Left ventricle myocardium inferior (tissue), 1 donor: ENCODE measurements at places on chromosomes 12 and 14.

DNA sequence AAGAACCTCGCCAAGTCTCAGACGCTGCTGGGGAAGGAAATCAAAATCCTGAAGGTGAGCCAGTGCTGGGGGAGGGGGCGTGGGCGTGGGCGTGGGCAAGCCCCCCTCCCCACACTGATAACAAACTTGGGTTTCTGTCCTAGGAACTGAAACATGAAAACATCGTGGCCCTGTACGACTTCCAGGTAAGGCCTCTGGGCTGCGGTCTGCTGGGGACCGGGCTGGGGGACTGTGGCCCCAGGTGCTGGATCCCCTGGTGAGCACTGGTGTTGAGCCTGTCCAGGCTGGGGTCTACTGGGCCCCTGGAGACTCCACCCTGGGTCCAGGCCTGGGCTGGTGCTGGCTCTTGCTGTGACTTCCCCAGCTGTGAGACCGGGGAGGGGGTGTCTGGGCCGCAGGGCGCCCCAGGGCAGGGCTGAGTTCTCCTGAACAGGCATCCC, 1.2 kb downstream of the ULK1 start:
- DNase-seq, result no peak

- DNase-seq, result no peak
Measured at GRCh38 chr12:75782069-75782581, 249.5 kb downstream of the PHLDA1 start.

DNA sequence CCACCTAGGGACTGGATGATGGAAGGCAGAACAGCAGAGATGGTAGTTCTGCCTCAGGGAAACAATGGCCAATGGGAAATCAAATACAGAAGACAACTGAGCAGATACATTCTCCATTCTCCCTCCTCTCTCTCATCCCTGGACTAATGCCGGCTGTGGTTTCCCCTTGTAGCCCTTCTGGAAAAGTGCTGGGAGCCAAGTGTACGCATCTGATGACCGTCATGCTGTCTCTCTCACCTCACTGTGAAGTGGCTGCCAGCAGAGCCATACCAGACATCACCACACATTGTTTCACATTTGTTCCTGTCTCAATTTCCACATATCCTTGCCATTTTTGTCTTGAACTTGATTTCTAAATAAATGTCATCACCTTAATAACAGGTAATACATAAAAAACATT, 3.1 kb downstream of the TAS2R46 start:
- DNase-seq, result peak; percentile 29

- no peak for DNase-seq
Measured at GRCh38 chr14:102258136-102258535, 46.8 kb downstream of the MOK start.

GRCh38 chr14:22748631-22749068, 17.8 kb upstream of the OXA1L start:
- DNase-seq, result no peak

- DNase-seq, result peak; percentile 48
Measured at GRCh38 chr12:4252601-4253000, 21.0 kb upstream of the CCND2 start.

GRCh38 chr12:47734725-47735480, 9.6 kb upstream of the ENDOU start:
- DNase-seq, result peak; percentile 61

GRCh38 chr12:24135158-24135850, 185.8 kb upstream of the SOX5 start:
- no peak for DNase-seq

GRCh38 chr14:103103461-103104388, 9.2 kb downstream of the EXOC3L4 start:
- DNase-seq, result peak; percentile 64

DNA sequence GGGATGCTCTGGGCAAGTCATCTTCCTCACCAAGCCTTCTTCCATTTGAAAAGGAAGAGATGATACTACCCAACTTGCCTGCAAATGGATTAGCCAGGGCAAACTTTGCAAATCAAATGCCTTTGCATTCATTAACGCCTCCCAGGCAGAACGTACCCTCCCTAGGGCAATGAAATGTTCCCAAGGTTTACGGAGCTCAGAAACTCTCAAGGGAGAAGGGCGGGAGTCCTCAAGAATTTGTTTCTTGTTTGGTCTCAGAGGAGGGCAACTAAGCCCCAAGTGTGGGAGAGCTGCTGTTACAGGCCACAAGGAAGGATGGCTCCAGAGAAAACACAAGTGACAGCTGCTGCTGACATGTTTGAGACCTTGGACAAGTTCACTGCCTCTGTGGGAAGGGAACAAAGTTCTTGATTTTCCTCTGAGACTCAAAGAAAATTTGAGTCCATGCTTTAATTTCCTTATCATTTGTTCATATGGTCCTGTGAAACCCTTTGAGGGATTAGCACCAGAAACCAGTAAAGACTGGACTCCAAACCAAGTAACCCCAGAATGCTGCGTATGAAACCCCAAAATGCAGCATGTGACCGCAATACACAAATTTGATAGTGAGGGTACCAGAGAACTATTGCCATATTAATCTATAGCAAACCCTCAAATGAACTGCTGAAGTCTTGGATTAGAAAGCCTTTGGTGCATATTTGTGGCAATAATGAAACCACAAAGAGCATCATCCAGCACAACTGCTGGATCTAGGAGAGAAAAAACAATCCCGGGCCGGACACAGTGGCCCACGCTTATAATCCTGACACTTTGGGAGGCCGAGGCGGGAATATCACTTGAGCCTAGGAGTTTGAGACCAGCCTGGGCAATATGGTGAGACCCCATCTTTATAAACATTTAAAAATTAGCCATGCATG, 22.9 kb downstream of the SPTB start:
- DNase-seq, result no peak

GRCh38 chr12:105109465-105110212, 2.1 kb downstream of the WASHC4 start:
- no peak for DNase-seq

DNA sequence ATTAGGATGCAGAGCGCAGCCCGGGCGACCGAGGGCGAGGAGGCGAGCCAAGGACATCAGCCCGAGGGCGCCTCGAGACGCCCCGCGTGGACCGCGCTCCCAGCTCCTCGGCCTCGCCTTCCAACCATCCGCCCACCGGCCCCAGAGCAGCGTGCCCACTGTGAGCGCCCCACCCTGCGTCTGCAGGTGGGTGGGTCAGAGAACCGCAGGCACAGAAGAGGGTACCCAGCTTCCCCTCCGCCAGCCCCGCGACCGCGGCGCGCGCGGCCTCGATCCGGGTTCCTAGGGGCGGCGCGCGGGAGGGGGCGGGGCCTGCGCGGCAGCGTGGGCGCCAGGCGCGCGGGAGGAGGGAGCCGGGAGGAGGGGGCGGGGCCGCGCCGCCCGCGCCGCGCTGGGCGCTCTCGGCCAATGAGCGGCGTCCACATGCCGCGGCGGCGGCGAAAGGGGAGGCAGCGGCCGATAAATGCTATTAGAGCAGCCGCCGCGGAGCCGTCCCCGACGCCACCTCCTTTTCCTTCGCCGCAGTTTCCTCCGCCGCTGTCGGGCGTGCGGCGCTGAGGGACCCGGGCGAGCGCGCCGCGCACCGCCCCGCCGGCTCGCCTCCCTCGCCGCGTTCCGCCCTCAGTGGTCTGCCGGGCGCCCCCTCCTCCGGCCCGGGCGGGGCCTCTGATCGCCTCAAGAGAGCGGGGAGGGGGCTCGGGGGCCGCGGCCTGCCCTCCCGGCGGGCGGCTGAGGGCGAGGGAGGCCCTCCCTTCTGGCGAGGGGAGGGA, at the start of gene ATP2A2:
Gene ATP2A2 (plus strand): TSS at position 469 of the 770 bp plus-strand sequence. CDS start 543 bp downstream, outside the sequence.
- DNase-seq, result peak; percentile 90

- no peak for DNase-seq
Measured at GRCh38 chr14:49569281-49569680, 16.9 kb downstream of the RPS29 start.

DNA sequence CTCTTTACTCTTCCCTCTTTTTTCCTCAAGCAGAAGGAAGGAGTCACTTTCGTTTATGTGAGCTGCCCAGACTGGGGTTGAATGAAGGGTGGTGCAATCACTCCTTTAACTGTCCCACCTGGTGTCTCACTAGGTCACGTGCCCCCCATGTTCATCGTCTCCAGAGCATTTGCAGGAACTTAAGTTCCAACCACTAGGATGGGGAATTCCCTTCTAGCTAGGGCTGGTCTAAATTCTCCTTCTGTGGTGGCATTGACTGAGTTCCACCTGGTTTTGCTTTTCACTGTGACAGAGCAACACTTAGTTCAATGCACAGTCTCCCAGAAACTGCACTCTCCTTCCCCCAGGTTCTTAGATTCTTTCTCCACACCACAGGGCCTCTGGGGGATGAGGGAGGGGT, 9.5 kb downstream of the FANCM start:
- no peak for DNase-seq

DNA sequence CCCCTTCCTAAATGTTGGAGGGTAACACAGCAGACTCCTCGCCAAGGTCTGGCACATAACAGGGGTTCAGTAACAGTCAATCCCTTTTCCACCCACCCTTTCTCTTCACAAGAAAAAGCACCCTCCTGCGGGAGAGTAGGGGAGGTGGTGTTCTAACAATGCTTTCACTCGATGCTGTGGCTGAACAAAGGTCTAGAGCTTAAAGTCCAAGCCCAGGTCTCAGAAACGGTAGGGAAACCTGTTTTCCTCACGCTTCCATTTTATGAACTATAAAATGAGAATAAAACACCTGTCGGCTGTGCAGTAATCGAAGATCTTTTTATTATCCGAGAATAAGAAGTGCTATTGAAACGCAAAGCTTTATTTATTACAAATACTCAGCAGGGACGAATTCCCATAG, 20.9 kb upstream of the CACNA2D4 start:
- DNase-seq, result no peak

DNA sequence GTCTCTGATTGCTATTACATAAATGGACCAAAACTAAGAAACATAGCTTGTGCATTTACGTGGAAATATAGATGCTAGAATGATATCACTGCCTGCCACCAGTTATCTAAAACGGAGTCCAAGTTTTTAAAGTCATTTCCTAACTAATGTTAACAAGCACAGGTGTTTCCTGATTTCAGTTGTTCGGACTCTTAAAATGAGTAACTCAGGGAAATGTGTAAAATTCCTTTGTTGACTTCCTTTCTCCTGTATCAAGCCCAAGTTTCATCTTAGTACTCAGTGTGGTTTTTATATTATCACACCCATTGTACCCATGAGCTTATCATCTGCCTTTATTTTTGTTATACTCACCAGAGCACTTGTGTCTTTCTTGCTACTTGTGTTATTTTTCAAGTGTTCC, 13.2 kb upstream of the PRKCH start:
- DNase-seq, result no peak
